Forelimb muscle (tissue), 1 donor: ENCODE measurements at places on chromosomes 6 and 20.

- DNase-seq: no peak
Measured at GRCh38 chr6:125729983-125730382, 19.4 kb upstream of the HEY2 start.

DNA sequence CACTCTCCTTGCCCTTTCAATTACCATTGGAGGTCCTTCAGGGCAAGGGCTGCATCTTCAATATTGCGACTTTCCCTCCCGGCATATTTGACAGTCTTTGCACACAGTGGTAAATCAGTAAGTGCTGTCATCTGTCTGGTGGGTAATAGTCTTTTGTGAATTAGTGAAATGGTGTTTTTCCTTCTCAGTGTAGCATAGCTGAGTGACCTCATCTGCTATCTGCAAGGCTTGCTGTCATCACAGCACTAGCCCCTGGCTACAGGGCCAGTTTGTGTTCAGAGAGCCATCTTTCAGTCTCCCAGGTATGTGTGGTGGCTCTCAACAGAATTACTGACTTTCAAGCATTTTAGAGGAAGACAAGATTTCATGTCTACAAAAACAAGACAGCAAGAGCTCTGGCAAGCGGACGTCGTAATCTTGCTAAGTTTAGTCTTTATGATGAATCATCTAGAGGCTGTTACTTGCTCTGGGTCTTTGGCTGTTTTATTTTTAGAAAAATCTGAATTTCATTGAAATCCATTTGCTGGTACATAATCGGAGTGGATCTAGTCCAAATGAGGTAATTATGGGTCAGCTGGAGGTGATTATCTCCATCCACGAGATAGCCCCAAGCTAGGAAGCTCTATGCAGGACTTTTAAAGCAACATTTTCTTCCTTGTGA, 528.9 kb downstream of the EPM2A start:
- DNase-seq: peak; percentile 28

GRCh38 chr6:25735261-25735660, 19.3 kb upstream of the SLC17A4 start:
- DNase-seq: no peak

- DNase-seq: no peak
Measured at GRCh38 chr20:35837577-35838195, 65.9 kb downstream of the PHF20 start.

GRCh38 chr6:30857112-30857511, 27.2 kb upstream of the DDR1 start:
- no peak for DNase-seq

GRCh38 chr6:132096245-132096644, 145.1 kb upstream of the CCN2 start:
- no peak for DNase-seq

DNA sequence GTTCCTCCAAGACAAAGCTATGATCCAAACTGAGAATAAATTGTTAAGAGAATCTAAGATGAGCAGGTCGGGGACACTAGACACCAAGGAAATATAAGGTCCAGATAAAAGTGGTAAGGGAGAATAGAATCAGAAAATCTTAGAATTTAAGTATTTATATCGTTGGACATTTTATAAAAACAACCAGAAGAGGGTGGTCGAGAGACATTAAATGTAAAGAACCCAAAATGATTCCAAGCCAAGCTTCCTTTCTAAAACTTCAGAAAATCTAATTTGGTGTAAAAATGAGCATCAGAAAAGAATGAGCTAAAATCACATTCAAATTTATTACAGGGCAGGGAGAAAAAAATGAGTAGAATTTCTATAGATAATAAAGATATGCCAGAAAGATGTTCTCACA, 97.8 kb upstream of the OGFRL1 start:
- DNase-seq: peak; percentile 8
